ENCODE measurements at places on chromosomes 4 and X.

DNA sequence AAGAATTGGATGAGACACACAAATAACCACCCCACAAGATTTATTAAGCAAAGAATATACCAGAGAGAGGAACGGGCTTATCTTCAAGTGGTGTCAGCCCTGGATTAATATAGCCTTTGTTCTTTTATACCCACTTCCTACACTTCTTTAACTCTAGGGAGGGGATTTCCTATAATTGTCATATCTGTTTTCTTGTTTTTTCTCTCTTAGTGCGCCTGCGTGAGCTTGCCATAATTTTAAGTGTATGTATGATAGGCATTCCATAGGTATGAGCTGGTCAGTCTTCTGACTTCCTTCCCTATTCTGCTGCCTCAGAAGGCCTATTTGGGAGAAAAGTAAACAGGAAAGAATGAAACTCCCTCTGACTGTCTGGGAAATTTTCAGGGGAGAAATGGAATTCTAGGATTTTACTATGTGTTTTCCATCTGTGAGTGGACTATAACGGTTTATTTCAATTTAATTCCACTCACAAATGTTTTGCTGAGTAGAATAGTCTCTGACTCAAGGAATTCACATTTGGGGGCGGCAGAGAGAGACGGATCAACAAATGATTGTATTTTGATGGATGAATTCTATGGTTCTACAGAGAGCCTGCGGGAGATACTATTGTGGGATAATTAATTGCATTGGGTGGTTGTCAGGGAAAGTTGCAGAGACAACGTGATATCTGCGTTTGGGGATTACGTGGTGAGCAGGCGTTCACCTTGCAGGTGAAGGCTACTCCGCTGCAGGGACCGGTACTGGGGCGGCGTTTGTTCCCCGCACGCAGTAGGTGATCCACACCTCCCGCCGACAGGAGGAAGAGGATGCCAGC lies 626 bp upstream of the CEP135 start:
- peak; percentile 36 for DNase-seq

DNA sequence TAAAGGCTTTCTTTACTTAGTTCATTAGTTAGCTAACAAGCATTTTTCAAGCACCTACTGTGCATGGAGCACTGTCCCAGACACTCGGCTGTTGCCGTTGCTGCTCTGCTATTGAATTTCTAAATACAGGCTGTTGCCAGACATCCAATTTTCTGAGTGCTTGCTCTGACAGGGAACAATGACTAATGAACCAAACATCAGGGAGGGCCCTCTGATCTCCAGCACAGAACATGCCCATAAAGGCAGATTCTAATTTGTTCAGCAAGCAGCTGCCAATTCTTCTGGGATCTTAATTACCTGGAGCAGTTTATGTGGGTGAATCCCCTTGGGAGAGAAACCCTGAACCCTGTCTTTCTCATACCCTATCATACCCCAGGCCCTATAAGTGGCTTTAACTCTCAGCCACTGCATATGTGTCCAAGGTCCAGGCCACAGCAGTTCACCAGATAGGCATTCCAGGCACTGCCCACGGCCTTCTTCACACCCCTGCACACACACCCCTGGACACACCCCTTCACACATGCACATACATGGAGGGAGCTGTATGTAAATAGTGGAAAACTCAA lies 27.9 kb downstream of the TSC22D3 start:
- no peak for DNase-seq

GRCh38 chrX:11319806-11320520 lies 26.8 kb downstream of the AMELX start:
- DNase-seq = no peak

DNA sequence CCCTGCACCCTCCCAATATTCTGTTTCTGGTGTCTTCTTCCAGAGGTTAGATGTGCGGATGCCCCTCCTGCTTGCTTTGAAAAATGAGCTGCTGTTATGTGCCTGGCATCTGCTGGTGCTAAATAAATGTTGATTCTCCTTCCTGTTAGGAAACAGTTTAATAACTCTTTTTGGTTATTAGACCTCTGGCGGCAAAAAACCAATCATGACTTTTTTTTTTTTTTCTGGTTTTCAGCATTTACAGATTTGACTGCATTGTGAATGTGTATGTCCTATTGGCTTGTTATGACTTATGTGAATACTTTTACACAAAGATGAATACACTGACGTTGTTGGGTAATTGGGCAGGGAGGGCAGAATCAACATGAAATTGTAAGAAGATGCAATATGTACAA lies 13.6 kb upstream of the TMEM156 start:
- DNase-seq = no peak

GRCh38 chr4:171448358-171448757 lies 364.8 kb upstream of the GALNTL6 start:
- DNase-seq = no peak

DNA sequence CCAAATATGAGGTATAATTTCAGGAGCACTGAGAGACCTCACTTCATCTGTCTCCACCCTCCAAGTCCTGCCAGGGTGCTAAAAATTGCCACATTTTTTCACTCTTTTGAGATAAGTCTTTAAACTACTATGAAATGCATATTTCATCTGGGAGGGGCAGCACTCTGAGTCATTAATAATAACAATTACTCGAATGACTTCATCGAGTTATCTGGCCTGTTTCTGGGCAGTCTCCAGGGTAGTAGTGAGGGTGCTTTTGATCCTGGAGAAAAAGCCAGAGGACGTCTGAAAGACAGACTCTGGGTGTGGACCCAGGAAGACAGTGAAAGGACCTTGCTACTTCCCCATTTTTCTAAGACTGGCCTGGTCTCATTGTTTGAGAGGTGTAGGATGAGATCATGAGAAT lies 42.3 kb upstream of the SRD5A3 start:
- DNase-seq = no peak

DNA sequence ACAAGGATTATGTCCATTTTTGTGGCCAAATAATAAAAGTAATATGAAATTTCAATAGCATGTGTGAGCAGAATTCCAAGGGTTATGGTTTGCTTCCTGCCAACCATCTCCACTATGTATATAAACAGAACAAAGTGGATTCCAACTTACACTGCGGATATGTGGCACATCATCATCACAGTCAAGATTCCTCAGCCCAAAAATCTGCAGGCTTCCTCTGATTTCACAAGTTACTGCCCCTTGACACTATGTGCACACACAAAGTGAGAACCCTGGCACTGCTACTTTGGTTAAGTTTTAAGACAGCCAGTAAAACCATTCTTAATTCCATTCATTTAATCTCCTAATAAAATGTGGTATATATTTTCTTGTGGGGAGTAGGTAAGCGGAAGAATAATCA lies 76.4 kb downstream of the LEF1 start:
- DNase-seq = no peak

DNA sequence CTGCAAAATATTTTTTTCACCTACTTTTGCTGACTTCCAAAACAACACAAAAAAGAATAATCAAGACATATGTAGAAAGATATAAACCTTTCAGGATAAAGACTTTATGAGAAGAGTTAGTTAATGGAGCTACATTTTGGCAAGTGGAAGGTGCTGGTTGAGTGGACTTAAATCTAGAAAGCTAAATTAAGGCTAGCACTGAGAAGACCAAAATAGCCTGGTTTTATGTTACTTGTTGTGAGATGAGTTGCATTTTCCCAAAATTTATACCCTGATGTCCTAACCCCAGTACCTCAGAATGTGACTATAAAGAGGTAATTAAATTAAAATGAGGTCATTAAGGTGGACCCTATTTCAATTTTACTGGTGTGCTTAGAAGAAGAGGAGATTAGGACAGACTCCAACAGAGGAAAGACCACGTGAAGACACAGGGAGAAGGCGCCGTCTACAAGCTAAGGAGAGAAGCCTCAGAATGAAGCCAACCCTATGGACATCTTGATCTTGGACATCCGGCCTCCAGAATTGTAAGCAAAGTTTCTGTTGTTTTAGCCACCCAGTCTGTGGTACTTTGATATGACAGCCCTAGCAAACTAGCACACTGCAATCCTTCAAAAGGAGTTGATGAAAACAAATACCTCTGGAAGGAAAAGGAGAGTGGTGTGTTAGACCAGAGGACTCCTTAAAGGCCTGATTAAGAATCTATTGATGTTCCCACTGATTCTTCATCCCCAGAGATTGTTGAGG lies 67.4 kb downstream of the FGFBP1 start:
- no peak for DNase-seq

DNA sequence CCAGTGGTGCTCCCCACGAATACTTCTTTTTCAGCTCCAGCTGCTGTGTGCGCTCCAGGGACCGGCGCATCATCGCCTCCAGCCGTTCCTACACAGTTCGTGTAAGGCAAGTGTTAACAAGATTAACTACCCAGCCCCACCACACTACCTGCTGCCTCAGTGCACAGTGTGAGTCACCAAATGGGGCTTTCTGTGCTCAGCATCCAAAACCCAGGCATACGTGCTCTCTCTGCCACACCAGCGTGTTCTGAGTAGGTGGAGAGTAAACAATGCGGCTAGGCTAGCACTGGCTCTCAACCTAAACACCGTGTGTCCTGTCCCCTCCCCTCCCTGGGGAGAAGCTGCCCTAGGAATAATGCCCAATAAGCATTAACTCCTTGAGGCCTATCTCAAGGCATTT lies 60.0 kb downstream of the MAP7D2 start:
- DNase-seq = no peak

GRCh38 chrX:17484592-17484991 lies 109.6 kb downstream of the NHS start:
- DNase-seq = no peak

DNA sequence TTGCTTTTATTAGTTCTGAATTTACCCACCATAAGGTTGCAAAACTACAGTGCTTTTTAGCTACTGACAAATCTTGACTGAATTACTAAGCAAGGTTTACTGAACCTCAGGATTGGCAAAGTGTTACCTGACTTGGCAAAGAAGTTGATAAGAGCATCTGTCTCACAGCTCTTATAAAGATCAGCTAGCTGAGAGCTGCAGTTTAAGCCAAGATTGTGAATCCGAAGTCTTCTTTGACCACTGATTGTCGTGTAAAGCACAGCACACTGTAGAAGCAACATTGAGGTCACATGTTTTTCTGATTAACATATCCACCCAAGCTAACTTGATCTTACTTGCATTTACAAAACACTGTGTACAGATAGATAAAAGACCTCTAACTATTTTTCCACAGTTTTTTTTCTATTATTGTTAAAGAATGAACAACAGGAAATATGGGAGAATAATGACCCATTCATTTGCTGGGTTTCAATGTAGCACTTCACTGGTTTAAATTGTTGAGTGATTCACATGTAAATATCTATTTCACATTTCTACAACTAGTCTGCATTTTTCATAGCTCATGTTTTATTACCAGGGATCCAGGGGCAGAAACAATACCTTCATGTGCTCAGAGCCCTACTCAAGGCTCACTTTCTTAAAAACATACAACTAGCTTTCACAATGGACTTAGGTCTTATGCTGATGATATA lies 54.0 kb downstream of the METTL14 start:
- no peak for DNase-seq

DNA sequence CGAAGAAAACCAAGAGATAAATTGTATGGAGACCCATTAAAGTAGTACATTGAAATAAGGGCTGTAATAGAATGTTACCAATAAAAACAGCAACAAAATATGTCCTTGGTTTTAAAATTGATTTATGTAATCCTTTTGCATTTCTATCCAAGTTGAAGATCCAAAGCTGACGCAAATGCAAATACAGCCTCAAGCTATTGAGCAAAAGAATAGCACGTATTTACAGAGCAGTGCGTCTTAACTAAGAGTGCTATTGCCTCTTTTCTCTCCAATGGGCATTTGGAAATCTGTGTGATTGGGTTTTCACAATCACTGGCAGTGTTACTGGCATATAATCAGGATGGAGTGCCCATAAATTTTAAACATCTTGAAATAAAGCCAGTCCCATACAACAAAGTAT lies 417.4 kb downstream of the TLL1 start:
- no peak for DNase-seq

DNA sequence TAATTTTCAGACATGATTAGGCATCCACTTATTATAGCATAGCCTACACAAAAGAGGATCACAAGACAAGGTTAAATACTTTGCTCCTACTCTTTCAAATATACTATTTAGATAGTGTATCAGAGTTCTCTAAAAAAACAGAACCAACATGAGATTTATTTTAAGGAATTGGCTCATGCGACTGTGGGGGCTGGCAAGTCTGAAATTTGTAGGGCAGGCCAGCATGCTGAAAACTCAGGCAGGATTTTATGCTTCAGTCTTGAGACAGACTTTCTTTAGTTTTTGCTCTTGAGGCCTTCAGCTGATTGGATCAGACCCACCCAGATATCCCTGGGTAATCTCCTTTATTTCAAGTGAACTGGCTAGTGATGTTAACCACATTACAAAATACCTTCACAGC lies 169.5 kb downstream of the MAML3 start:
- DNase-seq = no peak

DNA sequence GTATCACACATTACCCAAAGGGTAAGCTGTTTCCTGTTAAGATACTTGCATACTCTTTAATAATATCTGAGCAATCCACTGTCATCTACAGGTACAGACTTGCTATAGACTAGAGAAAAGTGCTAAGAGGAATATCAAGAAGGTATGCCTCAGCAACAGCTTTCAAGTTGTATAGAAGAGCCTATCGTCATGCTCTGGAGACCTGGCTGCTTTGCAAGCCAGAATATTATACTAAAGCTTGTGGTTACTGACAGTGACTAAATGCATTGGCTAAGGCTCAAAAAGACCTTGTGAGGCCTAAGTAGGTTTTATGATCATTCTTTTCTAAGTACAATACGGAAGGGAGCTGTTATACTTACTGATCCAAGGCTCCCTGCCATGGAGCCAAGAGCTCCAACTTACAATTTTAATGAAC lies 11.3 kb downstream of the LAMP2 start:
- DNase-seq = no peak

DNA sequence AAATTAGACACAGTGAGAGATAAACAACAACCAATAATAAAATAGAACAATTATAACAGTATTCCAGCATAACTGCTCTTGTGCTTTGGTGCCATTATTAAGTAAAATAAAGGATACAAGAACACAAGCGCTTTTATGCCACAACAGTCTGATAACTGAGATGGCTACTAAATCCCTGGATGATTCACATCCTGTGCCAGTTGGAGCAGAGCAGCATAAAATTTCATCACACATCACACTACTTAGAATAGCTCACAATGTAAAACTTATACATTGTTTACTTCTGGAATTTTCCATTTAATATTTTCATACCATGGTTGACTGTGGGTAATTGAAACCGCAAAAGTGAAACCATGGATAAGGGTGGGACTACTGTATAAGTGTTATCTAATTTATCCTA lies 399.9 kb upstream of the CNKSR2 start:
- DNase-seq = no peak

DNA sequence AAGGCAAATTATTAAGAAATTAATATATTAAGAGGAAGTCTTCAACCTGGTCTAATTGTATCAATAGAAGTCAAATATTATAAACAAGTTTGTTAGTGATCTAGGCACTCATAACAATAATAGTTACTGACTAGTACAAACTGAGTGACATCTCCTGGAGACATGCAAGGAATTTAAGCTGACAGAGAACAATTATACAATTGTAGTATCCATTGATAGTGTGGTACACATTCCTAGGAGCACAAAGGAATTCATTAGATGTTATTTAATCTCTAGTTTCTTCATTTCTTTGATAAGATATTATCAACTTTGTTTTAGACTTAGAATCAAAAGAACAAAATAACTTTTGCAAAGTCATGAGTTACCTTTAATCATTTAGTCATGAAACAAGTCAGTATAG lies 1048.6 kb downstream of the PCDH7 start:
- DNase-seq = no peak

Measured in T-helper 22 cell (primary cell).